ENCODE measurements at places on chromosomes 7 and 10. TPM values are rescaled to one million over a fixed set of nuclear protein-coding genes. Genes with fewer than 3 reads are reported as not detected.
A peak's percentile ranks its signal among the peaks of the same experiment; 100 is the strongest.

DNA sequence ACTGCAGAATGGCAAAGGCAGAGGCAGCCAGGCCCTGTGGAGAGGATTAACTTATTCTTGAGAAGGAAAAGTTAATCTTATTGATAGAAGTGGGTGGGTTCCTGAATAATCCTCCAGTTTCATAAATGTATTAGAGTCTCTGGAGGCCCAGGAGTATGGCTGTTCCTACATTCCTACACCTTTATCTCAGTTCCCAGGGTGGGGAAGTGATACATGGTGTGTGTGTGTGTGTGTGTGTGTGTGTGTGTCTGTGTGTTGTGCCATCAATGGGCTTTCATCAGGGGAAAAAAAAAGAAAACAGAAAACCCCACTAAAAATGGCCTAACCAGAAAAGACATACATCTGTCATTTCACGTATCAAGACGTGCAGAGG lies 22.0 kb upstream of the GSDME start:
- H3K27me3 ChIP-seq = no peaks in the 10 kb centered on the region
- H3K36me3 ChIP-seq = no peaks in the 10 kb centered on the region
- H3K27ac ChIP-seq = peak overlapping the region; percentile 46

- H3K4me3 ChIP-seq = no peak overlapping the region
- no peak for DNase-seq
- no peaks in the 10 kb centered on the region for H3K27me3 ChIP-seq
- H3K36me3 ChIP-seq = no peaks in the 10 kb centered on the region
- H3K27ac ChIP-seq = peak overlapping the region; percentile 36
- no peaks in the 10 kb centered on the region for H3K4me1 ChIP-seq
These were observed 275.1 kb upstream of the KLF14 start for GRCh38 chr7:131008840-131009711.

The CYP2C19 gene
- not detected for total RNA-seq

GRCh38 chr7:127239814-127240213 lies 12.9 kb downstream of the GRM8 start:
- DNase-seq = no peak
- H3K27me3 ChIP-seq = no peaks in the 10 kb centered on the region
- no peaks in the 10 kb centered on the region for H3K4me1 ChIP-seq
- H3K4me3 ChIP-seq = no peak overlapping the region
- H3K27ac ChIP-seq = no peak overlapping the region
- no peaks in the 10 kb centered on the region for H3K36me3 ChIP-seq

DNA sequence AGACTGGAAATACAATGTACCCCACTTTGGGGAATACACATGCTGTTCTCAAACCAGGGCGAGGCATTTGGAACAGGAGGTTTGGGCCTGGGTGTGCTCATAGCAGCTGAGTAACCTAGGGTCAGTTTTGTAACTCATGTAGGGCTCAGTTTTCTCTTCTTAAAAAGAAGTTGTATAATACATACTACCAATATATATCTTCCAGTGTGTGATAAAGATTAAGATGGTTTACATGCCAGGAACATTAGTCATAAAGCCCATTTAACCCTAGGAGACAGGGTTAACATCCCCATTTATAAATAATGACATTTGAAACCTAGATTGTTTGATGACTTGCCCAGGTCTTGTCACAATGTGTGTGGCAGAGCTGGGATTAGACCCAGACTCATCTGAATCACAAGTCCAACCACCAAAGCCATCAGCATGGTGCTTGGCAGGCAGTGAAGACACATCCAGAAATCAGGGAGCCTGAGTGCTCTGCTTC lies 6.0 kb downstream of the AKR1B10 start:
- H3K4me1 ChIP-seq = no peaks in the 10 kb centered on the region
- no peak overlapping the region for H3K27ac ChIP-seq
- DNase-seq = no peak
- no peaks in the 10 kb centered on the region for H3K27me3 ChIP-seq
- H3K36me3 ChIP-seq = no peaks in the 10 kb centered on the region

DNA sequence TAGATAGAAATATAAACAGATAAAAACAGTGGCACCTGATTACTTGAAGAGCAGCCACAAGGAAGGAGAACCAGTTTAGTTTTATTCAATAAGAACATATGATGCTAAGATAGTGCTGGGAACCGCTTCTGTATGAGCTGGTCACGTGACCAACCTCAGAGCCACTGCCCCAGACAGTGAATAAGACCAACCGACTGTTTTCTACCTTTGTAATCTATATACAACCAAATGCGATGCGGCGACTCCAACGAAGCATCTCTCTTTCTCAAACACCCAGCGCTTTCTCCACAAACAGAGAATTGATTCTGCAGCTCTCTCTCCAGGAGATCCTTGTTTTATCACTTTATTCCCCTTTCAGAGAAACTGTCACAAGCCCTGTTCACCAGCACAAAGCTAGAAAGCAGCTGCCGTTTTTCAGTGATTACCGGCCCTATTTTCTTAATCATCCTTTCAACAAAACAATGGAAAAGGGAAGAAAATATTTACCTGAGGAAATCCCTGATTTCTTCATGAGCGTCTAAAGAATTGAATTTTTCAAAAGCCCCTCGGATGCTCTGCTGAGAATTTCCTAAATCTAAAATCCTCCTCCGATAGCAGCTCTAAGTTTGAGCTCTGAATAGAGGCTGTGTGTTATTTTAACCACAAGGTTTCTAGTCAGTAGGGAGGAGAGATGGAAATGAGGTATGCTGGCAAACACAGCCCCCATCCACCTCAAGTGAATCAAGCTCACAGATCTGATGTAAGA lies 55.7 kb upstream of the JCAD start:
- peak; percentile 62 for DNase-seq
- H3K36me3 ChIP-seq = no peaks in the 10 kb centered on the region
- H3K27ac ChIP-seq = no peak overlapping the region

DNA sequence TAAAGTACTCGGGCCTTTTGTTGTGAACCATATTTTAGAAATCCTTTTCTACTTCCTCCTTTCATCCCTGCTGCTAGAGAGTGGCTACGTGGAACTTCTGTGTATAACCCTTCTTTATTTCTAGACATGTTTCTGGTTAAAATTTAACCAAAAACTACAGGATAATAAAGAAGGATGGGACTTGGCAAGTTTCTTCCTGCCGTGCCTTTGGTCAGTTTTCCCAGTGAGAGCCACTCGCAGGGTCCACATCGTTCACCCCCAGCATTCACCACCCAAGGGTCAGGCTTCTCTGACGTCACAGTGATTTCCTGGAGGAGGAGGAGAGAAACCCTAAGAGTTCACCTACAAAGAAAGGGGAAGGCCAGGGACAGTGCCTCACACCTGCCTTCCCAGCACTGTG lies 45.4 kb downstream of the NKX6-2 start:
- H3K36me3 ChIP-seq = peaks cover 7% of the 10 kb centered on the region
- no peak overlapping the region for H3K4me3 ChIP-seq
- H3K4me1 ChIP-seq = no peaks in the 10 kb centered on the region
- no peaks in the 10 kb centered on the region for H3K27me3 ChIP-seq
- no peak overlapping the region for H3K27ac ChIP-seq

GRCh38 chr10:45997994-45998763 lies 25.9 kb downstream of the TIMM23 start:
- H3K27ac ChIP-seq = no peak overlapping the region
- no peak for DNase-seq
- no peaks in the 10 kb centered on the region for H3K27me3 ChIP-seq
- H3K36me3 ChIP-seq = peaks cover 36% of the 10 kb centered on the region
- H3K4me3 ChIP-seq = no peak overlapping the region
- H3K4me1 ChIP-seq = no peaks in the 10 kb centered on the region

The FOXK1 gene
- total RNA-seq = 24.8 TPM

DNA sequence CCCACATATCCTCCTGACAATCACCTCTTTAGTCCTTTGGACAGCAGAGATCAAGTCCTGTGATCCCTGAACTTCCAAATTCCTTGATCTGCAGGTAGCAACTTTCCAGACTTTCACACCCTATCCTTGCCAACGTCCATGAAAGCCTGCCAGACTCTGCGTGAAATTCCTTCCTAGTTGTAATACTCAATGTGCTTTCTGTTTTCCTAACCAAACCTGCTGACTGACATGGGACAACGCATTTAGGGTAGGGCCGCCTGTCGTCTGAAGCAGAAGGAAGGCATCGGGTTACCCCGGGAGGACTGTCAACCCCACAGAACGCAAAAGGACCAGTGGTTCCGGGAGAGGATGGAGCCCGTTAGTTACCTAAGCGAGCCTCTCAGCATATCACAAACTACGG lies 23.9 kb downstream of the ITGA8 start:
- H3K4me3 ChIP-seq = no peak overlapping the region
- no peaks in the 10 kb centered on the region for H3K36me3 ChIP-seq
- H3K27me3 ChIP-seq = no peaks in the 10 kb centered on the region
- no peak overlapping the region for H3K27ac ChIP-seq
- no peaks in the 10 kb centered on the region for H3K4me1 ChIP-seq

DNA sequence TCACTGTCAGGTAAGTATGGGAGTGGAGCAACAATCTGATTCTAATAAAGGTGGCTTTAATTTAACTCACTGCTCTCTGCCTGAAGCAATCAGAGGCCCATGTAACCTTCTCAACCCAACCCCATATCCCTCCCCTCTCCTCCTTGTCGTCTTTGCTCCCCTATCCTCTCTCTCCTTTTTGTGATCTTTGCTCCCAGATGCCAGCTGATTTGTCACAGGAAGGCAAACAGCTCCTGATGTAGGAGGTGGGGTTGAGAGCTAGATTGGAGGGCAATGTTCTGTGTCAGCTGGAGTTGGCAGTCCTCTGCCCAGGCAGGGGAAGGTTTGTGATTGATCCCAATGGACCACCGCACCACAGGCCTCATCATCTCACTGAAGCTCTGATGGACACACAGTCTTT lies 101.4 kb upstream of the PIK3CG start:
- no peaks in the 10 kb centered on the region for H3K4me1 ChIP-seq
- DNase-seq = no peak
- H3K27me3 ChIP-seq = no peaks in the 10 kb centered on the region
- H3K36me3 ChIP-seq = no peaks in the 10 kb centered on the region

DNA sequence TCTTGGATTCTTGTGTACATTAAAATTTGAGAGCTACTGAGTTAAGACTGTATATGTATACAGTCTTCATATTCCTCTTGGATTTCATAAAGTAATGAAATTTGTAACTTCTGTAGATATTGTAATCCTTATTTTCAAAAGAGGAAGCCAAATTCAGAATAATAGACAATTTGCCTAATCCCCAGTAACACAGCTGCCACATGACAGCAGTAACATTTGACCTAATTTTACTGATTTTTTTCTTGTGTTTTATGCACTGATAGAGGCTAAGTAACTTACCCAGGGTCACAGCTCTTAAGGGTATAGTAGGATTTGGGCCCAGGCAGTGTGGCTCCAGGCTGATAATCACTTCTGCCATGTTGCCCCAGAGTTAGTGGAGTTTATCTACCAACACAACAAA lies 40.4 kb upstream of the IL6 start:
- DNase-seq = no peak
- H3K36me3 ChIP-seq = no peaks in the 10 kb centered on the region
- no peak overlapping the region for H3K4me3 ChIP-seq
- H3K4me1 ChIP-seq = no peaks in the 10 kb centered on the region

DNA sequence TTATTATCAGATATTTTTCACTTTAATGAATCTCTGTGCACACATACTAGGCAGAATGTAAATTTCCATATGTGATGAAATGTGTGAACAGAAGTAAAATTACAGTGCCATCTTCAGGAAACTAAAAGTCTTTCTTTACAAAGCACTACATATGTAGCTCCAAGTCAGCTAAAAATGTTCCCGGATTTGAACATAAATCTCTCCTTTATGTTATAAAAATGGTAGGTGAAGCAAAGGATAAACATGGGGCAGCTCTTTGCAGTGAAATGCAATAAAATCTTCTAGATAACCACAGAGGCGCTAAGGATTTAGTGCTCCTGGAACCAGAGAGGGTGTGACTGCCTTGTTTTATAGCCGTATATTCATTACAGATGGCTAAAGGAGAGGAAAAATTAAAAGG lies 104.9 kb upstream of the C7orf33 start:
- H3K27me3 ChIP-seq = no peaks in the 10 kb centered on the region
- H3K4me1 ChIP-seq = no peaks in the 10 kb centered on the region
- no peak for DNase-seq
- no peak overlapping the region for H3K4me3 ChIP-seq
- no peak overlapping the region for H3K27ac ChIP-seq
- H3K36me3 ChIP-seq = no peaks in the 10 kb centered on the region

- no peak overlapping the region for H3K4me3 ChIP-seq
- H3K36me3 ChIP-seq = peaks cover 20% of the 10 kb centered on the region
- peak; percentile 72 for DNase-seq
These were observed 53.5 kb downstream of the PODXL start for GRCh38 chr7:131502810-131503508.

- H3K4me3 ChIP-seq = no peak overlapping the region
- no peaks in the 10 kb centered on the region for H3K27me3 ChIP-seq
- H3K36me3 ChIP-seq = no peaks in the 10 kb centered on the region
- DNase-seq = no peak
- H3K27ac ChIP-seq = no peak overlapping the region
- no peaks in the 10 kb centered on the region for H3K4me1 ChIP-seq
These were observed 41.3 kb upstream of the ADRA2A start for GRCh38 chr10:111035542-111035941.
